ENCODE measurements at places on chromosomes 7 and 10. TPM values are rescaled to one million over a fixed set of nuclear protein-coding genes. Genes with fewer than 3 reads are reported as not detected.
A peak's percentile ranks its signal among the peaks of the same experiment; 100 is the strongest.

GRCh38 chr10:131851346-131851745, 49.5 kb upstream of the PPP2R2D start:
- peak; percentile 1 for DNase-seq

GRCh38 chr7:78124216-78124615, 325.6 kb downstream of the PHTF2 start:
- DNase-seq = no peak

DNA sequence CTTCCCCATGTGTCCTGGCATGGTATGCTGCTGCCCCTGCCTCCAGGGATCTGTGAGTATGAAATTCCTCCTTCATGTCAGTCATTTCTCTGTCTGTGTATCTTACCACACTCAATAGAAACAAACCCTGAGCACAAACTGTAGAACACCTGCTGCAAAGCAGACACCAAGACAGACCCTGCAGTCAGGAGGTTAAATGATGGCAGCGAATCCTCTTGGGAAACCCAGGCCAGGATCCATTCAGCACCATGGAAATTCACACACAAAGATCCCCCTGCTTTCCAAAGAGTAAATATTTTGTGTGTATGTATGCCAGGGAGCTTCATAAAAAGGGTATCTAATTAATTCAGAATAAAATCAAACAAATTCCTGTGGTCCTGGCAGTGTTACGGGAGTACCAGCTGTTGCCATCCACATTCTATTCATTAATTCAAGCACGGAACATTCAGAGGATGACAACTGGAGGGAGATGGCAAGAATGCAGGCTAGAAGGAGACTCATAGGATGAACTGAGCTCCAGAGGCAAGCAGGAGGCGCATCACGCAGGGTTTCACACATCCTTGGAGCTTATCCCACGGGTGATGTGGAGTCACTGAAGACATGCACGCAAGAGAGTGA, 14.8 kb downstream of the ITIH5 start:
- no peak for DNase-seq

Gene ABCB1
- 9.2 TPM for polyA plus RNA-seq

Gene NPTX2
- polyA plus RNA-seq = 75.7 TPM

DNA sequence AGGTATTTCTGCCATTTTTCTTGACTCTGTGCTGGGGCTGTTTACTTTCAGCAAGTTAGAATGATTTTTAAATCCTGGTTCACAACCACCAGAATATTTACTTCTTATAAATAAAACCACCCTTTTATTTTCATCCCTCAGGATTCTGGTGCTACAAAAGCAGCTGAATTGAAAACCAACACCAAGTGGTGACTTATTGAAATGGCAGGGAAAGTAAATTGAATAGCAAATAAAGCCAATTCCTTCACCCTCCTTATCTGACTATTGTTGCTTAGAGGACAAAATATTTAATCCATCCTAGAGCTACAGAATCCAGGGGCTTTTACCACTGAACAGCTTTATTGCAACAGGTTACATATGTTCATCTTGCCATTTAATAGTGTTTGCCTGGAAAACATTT, 828.6 kb upstream of the GHITM start:
- no peak for DNase-seq
